ENCODE measurements at places on chromosomes 13 and 19. TPM values are rescaled to one million over a fixed set of nuclear protein-coding genes. Genes with fewer than 3 reads are reported as not detected.

LIM2 gene
- not detected for polyA plus RNA-seq

CEACAM7 gene
- polyA plus RNA-seq = 0.40 TPM

UNC13A gene
- 1.0 TPM for polyA plus RNA-seq

LGALS7 gene
- not detected for polyA plus RNA-seq

FGF22 gene
- 0.22 TPM for polyA plus RNA-seq

RFX1 gene
- polyA plus RNA-seq = 4.4 TPM

SPRED3 gene
- 0.31 TPM for polyA plus RNA-seq

PLPPR3 gene
- polyA plus RNA-seq = not detected

ALOX5AP gene
- polyA plus RNA-seq = 72.1 TPM

KISS1R gene
- polyA plus RNA-seq = 0.37 TPM

SLC17A7 gene
- 7.3 TPM for polyA plus RNA-seq

ONECUT3 gene
- not detected for polyA plus RNA-seq

WASF3 gene
- 45.7 TPM for polyA plus RNA-seq

NKPD1 gene
- polyA plus RNA-seq = 0.04 TPM

ZNF223 gene
- polyA plus RNA-seq = 1.5 TPM

CRLF1 gene
- 57.6 TPM for polyA plus RNA-seq

ATP8B3 gene
- 1.8 TPM for polyA plus RNA-seq

CYP2A6 gene
- not detected for polyA plus RNA-seq

ZNF253 gene
- polyA plus RNA-seq = 2.3 TPM

RUBCNL gene
- 3.0 TPM for polyA plus RNA-seq

SELENOV gene
- not detected for polyA plus RNA-seq

IL27RA gene
- 2.9 TPM for polyA plus RNA-seq

IL17D gene
- 0.54 TPM for polyA plus RNA-seq

FSD1 gene
- polyA plus RNA-seq = 0.12 TPM

CD22 gene
- polyA plus RNA-seq = 2.1 TPM

Data from adipose tissue (tissue), 3 donors.